ENCODE measurements at places on chromosomes 6 and 20.
A peak's percentile ranks its signal among the peaks of the same experiment; 100 is the strongest.

DNA sequence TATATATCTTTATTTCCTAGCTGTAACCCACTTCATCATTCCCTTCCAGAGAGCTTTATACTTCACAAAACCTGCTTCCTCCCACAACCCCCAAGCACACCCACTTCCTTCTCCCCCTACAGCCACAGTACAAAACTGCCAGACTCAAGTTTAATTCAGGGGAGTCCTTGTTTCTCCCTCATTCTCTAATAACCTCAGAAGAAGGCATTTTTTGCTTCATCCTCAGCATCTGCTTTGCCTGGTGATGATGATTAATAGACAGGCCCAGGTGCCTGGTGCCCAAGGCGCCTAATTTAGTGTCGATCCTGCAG, 414.3 kb downstream of the KIF16B start:
- no peak for DNase-seq

DNA sequence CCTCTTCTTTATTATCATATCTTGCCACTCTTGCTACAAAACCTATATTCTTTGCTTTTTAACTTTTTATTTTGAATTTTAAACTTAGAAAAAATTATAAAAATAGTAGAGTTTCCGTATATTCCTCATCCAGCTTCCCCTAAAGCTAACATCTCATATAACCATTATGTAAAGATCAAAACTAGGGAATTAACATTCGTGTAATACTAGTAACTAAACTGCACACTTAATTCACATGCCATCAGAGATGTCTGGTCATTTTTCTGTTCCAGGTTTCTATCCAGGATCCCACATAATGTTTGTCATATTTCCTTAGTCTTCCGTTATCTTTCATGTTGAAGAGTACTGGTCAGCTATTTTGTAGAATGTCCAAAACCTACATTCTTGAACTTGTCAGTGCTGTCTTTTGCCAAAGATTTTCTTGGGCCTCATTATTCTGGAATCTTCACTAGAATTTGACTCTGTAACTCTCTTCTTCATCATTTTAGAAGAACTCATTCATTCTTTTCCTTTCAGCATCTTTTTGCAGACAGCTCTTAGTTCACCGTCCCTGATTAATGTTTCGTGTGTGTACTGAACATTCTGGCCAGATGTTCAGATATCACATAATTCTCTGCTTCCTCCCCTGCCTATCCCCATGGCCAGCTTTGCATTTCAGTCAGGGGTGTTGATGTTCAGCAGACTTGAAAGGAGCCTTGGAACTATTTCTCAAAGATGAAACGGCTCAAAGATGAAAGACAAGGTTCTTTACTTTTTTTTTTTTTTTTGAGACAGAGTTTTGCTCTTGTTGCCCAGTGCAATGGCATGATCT, 9.4 kb downstream of the CTNNBL1 start:
- no peak for DNase-seq

DNA sequence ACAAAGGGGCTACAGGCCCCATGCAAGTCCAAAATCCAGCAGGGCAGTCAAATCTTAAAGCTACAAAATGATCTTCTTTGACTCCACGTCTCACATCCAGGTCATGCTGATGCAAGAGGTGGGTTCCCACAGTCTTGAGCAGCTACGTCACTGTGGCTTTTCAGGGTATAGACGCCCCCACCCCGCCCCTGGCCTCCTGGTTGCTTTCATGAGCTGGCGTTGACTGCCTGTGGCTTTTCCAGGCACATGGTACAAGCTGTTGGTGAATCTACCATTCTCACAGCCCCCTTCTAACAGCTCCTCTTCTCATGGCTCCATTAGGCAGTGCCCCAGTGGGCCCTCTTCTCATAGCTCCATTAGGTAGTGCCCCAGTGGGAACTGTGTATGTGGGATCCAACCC, 47.0 kb downstream of the NT5E start:
- no peak for DNase-seq

DNA sequence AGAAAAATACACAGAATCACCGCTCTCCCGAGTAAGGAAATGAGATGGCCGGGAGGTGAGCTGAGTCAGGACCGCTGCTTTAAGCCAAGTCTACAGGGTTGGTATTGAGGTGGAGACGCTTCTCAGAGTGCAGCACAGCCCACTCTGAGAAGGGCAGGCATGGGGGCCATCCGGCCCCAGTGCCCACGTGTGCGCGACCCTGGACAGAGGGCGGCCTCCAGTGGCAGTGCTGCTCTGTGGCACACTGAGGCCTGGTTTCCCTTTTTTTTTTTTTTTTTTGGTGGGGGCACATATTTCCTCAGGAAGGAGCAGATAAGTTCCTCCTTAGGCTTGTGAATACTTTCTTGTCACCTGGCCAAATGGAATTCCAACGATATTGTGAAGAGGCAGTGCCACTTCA, 88.8 kb downstream of the FOXC1 start:
- DNase-seq, result no peak

GRCh38 chr6:118606268-118606667, 45.1 kb downstream of the CEP85L start:
- DNase-seq, result no peak

GRCh38 chr20:39745380-39745779, 783.2 kb downstream of the DHX35 start:
- no peak for DNase-seq

DNA sequence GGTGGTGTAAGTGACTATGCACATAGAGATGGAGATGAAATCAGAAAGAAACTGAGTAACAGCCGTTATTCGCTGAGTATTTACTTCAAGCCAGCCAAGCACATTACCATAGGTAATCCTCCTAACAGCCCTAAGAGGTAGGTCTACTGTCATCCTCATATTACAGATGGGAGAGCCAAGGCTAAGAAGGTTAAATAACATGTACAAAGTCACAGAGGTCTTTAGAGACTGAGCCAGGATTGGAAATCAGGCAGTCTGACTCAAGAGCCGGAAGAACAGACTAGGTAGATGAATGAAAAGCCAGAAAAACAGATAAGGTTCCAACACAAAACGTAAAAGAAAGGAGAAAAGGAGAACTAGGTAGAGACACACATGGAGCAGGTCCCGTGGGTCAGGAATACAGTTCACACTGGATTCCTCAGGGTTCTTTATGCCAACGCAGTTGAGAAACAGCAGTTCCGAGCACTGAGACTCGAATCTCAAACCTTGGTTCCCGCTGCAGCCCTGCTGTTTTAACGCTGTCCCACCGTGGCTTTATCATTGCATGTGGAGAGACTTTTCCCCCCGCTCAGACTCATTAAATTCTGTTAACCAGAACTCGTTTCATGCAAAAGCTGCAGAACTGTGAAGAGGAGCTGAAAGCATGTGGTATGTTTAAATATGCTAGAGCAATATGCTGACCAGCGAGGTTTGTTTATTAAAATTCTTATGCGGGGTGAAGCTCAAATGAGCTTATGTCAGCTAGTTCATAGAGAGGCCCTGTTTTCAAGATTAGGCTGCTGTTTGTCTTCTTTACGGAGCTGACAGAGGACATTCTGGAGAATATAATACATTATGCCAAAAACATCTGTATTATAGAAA, 537.9 kb downstream of the CD83 start:
- DNase-seq, result no peak

- no peak for DNase-seq
Observed at GRCh38 chr6:21116736-21117135, 476.8 kb upstream of the SOX4 start.

GRCh38 chr6:111260570-111261298, 173.4 kb downstream of the SLC16A10 start:
- DNase-seq, result no peak

DNA sequence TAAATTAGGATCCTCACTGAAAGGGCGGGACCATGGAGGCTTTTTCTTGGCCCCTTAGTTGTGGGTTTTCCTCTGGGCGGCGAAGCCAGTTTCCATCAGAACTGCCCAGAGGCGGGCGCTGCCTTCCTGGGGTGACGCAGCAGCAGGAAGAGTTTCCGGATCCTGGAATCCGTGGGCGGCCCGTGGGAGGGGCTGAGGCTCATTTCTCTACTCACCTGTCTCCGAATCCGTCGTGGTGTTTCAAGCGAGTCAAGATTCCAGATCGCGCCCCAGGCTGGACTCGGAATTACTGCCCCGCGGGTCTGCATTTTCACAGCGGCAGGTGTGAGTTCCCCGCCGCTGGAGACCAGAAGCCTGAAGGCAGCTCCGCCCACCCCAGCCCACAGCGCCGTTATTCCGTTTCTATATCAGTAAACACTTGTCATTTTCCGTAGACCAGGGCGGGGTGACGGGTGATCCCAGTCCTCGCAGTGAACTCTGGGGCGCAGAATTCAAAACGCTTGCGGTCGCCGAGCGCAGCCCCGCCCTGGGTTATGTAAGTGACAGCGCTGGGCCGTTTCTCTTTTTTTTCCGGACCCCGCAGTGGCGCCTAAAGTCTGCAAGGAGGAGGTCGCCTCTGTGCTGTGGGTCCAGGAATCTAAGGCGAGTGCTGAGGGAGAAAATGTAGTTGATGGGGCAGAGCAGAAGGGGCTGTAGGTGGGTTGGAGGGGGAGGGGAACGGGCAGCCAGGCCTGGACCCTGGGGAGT, 27.2 kb upstream of the POU5F1 start:
- peak; percentile 91 for DNase-seq

- no peak for DNase-seq
Observed at GRCh38 chr6:126054258-126054702, 67.9 kb downstream of the TRMT11 start.

DNA sequence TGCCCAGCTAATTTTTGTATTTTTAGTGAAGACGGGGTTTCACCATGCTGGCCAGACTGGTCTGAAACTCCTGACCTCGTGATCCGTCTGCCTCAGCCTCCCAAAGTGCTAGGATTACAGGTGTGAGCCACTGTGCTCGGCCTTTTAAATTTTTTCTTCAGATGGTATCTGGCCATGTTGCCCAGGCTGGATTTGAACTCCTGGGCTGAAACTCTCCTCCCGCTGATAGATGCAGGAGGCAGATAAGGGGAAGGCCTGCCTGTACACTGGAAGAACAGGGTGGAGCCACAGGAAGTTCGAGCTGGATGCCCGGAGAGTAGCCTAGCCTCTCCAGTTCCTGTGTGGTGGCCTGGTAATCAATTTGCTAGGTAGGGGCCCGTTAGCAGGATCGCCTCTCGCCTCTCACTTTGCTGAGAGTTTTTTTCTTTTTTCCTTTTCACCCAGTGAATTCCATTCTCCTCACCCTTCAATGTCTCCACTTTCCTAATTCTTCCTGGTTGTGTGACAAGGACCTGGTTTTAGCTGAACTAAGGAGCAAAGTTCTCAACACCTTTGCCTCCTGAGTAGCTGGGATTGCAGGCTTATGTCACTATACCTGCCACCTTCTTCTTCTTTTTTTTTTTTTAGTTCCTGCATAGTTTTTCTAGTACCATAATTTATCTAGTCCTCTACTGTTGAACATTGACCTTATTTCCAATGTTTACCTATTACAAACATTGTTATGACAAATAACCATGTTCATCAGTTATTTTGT, 19.4 kb upstream of the ITCH start:
- DNase-seq, result peak; percentile 61

DNA sequence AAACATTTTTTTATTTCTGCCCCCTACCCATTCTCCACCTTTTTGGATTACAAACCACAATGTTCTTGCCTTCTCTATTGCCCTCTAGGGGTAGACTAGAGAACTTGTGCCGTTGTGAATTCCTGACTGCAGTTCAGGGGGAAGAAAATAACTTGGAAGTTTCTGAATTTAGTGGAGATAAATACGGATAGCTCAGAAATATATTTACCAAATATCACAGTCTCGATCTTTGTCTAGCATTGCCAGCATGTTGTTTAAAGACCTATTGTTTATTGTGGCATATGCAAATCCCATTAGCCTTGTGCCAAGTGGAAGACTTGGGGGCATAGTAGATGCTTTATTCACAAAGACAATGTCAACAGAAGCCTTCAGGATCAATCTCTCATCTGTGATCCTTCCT, 154.1 kb upstream of the MMS22L start:
- no peak for DNase-seq

DNA sequence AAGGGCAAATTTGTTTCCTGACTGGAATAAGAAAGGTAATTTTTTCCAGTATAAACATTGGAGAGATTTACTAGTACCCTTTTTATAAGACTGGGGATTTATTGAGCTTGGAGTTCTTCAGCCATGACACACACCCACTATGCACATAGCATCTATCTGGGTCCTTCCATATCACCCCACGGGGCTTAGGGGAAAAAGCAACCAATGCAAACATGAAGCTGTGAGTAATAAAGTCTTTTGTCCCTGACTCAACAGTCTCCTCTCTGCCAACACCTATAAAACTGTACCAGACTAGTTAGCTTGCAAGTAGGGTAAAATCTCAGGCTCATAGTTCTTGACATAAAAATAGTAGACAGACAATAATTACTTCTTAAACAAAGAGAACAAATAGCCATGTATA, 23.4 kb downstream of the COL21A1 start:
- DNase-seq, result no peak

DNA sequence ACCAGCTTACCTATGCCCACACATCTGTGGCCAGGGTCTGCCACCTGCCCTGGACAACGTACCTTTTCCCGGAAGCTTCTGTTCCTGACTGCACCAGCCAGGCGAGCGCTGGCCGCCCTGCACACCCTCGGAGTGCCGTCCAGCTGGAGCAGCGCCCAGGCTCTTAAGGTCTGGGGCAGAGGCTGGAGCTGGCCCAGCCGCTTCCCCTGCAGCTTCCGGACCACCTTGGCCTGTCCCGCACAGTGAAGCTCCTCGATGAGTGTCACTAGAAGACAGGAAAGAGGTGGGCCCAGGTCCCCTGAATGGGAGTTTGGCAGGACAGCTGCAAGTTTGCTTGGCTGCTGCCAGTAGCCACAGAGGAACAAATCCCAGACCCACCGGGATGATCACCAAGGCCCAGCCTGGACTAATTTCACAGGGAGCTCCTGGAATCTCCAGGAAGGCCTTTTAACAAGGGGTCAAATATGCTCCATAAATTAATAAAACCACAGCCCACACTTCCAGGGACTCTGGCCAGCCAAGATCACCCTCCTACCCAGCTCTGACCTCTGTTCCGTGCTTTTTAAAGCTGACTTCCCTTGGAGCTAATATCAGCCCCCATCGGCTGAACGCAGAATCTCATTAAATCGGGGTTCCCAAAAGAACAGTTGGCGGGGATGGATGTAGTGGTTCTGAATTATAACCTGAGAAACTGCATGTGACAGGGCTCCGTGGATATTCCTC, 82.3 kb downstream of the PTPN1 start:
- no peak for DNase-seq

GRCh38 chr6:30778001-30778635, 33.8 kb upstream of the IER3 start:
- DNase-seq, result no peak

- DNase-seq, result no peak
Observed at GRCh38 chr6:53377793-53378192, 29.0 kb upstream of the ELOVL5 start.

- peak; percentile 91 for DNase-seq
Observed at GRCh38 chr20:40703975-40704530, 15.0 kb upstream of the MAFB start.
